Nucleus accumbens (tissue), 56 donors: ENCODE measurements at places on chromosomes 4 and X.

GRCh38 chrX:74370487-74370886 is 50.8 kb upstream of the SLC16A2 start:
- DNase-seq = no peak

- no peak for DNase-seq
These were observed 95.9 kb upstream of the PTPN13 start for GRCh38 chr4:86497980-86498862.

GRCh38 chr4:175405961-175406360 is 406.1 kb downstream of the GPM6A start:
- DNase-seq = no peak

DNA sequence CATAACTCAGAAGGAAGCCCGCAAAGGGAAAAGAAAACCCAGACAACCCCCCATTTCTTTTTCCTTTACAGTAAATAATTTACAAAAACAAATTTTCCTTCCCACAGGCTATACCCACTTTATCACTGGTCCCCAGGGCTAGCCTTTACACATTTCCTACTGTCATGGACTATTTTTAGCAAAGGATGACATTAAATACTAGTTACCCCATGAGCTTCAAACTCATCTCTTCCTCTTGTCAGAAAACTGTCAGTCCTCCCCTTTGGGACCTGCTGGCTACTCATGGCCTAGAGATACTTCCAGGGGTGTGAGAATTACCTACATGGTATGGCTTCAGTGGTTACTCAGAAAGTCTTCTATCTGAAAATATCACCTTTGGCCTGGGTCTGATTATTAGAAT is 11.9 kb downstream of the TSC22D3 start:
- DNase-seq = no peak

GRCh38 chr4:185591679-185592141 is 56.4 kb upstream of the PDLIM3 start:
- no peak for DNase-seq

DNA sequence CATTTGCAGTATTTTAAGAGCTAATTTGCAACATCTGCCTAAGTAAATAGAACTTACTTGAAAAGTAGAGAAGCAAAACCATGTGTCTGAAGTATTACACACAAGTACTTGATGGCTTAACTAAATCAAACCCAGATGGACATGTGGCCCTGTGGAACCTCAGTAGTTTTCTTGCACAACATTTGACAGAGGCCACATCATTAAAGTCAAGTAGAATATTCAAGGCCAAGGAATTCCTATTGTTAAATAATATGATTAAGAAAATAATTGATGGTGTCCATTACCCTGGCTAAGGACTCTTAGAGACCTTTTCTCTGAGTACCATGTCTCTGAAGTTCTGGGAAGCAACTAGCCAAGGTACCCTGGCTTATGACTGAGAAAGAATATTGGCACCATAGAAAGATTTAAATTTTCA is 135.4 kb upstream of the OTUD4 start:
- no peak for DNase-seq

DNA sequence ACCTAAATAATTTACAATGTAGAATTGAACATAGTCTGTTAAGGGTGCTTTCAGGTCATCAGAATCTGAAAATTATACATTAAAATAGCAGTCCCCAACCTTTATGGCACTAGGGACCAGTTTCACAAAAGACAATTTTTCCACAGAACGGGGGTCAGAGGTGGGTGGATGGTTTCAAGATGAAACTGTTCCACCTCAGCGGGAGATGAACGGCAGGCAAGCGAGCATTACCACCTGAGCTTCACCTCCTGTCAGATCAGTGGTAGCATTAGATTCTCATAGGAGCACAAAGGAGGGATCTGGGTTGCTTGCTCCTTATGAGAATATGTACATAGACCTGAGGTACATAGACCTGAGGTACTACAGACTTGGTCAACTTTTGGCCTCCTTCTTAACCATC is 29.0 kb downstream of the LRBA start:
- DNase-seq = no peak

GRCh38 chr4:9769321-9769720 is 12.1 kb upstream of the DRD5 start:
- DNase-seq = no peak

DNA sequence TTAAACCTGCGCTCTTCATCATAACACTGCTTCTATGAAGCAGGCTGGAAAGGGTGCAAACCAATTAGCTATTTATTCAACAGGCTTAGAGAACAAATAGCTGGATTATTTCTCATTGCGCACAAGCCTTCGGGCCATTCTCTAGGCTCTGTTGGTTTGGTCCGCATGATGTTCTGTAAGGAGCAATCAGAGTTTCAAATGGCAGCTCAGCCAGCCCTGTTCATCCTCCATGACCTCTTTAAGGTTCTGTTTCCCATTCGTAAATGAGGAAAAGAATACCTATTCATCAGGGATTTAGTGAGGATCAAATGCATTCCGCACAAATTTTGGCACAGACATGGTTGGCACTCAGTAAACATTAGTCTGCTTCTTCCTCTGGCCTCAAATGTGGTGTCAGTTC is 15.5 kb upstream of the GPM6A start:
- no peak for DNase-seq

DNA sequence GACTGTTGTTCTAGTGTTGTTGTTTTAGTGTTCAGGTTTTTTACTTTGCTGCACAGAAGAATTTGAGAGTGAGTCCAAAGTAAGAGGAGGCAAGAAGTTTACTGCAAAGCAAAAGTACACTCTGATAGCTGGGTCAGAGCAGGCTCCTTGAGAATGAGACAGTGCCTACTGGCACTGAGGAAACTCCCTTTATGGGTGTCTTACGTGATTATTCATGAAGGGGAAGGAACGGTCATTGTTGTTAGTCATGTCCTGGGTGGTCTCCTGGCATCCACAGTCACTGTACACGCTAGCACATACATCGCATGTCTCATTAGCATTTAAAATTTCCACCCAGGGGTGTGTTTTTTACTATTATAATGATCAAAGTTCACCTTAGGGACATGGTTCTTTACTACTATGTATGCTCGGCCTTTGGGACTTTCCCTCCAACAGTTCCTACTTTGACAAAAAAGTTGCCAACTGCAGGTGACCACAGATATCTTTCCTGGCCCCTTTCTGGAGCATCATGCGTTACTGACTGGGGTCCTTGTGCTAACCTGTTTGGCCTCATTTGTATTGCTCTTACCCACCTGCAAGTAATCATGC is 688.9 kb upstream of the AMOT start:
- no peak for DNase-seq

GRCh38 chrX:129613596-129613995 is 41.2 kb downstream of the APLN start:
- DNase-seq = no peak

- DNase-seq = no peak
These were observed 529.4 kb upstream of the ACTRT1 start for GRCh38 chrX:128581615-128582014.

DNA sequence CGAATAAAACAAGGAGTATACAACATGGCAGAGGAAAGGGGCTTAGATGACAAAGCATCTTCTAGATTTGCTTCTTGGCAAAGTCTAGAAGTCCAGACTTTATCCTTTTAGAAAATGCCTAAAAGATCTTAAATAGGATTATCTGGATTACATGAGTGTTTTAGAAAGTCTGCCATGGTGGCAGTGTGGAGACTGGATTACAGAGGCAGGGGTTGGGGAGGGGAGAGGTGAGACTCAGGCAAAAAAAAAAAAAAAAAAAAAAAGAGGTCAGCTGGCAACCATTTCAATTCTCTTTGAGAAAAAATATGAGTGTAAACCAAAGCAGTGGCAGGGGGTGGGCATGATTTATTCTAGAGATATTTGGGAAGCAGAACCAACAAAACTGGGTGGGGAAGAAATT is 17.4 kb downstream of the ZNF827 start:
- DNase-seq = no peak

DNA sequence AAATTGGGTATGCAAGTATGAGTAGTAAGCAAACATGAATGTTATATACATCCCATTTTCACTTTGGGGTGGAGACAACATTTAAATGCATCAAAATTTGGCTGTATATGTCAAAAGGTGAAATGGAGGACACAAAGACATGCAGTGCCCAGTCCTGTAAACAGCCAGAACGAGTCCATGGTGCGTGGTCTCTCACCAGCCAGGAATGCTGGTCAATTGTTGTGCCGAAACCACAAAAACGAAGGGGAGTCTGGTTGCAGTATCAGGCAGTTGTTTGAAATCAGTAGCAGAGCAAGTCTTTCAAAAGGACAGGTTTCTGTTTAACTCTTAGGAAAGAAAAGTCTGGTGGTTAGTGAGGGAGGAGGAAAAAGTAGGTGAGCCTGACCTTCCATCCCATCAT is 22.3 kb upstream of the RNF150 start:
- DNase-seq = no peak

DNA sequence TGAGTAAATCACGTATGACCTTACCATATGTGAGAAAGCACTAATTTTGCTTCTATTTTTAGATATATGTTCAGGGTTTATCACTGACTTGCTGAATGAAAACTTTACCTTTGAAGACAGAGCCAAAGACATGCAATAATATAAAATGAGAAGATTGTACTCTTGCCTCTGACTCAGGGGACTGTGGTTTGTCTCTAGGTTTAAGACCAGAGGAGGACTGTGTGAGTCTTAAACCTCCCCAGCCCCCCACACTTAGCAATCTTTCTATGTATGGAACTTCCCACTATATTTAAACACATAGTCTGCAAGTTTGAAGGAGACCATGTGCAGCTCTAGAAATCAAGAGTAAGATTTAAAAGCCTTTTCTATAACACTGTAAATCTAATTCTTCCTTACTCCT is 368.7 kb upstream of the FAM241A start:
- no peak for DNase-seq

- no peak for DNase-seq
These were observed 5.1 kb downstream of the ETDA start for GRCh38 chrX:135256923-135257322.

- no peak for DNase-seq
These were observed 3.4 kb downstream of the GLUD2 start for GRCh38 chrX:121050781-121051180.
